ENCODE measurements at places on chromosomes 3 and 15.

GRCh38 chr15:48049736-48050135, 71.1 kb upstream of the SLC24A5 start:
- peak; percentile 24 for DNase-seq

- DNase-seq, result peak; percentile 20
Observed at GRCh38 chr3:167166594-167167253, 213.4 kb downstream of the ZBBX start.

- DNase-seq, result no peak
Observed at GRCh38 chr15:79736435-79737000, 160.3 kb downstream of the MTHFS start.

DNA sequence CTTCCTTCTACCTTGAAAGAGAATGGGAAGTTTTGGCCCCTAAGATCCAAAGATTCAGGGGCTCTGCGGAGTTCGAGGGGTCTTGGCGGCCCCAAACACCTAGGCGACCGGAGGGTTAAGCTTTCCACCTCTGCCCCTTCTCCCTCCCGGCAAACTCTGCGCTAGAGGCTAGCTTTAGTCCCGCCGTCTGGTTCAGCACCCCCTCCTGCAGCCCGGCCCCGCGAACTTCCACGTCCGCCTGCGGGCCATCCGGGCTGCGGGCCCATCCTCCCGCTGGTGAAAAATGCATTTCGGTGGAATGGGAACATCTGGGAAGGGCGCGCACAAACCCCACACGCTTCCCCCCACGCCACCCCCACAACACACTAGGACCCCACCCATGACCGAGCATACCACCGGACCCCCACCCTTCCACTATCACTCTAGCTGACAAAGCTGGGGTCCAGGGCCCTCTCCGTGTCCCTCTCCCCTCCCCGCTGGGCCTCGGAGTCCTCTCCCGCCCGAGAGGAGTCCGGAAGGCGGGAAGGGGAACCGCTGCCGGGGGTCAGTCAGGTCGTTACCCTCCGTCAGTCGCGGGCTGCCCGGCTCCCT, 1.0 kb downstream of the SHOX2 start:
- DNase-seq, result no peak

DNA sequence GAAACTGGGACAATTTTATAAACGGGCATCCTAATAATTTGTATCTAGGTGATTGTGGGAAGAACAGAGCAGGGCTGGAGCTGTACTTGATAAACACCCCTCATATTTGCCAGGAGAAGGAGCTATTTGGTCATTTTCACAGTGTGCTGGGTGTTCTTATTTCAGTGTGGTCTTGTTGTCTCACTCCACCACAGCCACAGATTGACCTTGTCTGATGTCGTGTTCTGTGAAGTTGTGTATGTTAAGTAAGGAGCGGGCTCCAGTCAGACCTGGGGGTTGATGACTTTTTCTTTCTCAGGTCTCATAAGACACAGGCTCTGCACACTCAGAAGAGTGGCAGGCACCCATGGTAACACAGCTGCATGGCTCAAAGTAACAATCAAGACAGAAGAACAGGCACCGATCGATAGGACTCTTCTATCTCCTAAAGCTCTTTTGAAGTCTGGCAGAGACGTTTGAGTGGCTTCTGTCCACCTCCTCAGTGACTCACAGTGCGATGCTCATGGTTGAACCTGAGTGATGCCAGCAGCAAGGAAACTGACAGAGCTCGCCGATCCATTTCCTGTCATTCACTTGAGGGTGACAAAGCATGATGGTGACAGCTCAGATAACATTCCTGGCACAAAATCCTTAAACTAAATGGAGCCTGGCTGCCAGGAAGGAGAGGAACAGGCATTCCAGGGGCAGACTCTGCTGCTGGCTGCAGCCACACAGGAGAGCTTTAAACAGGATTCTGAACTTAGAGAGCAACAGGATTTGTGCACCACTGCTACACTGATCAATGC, 20.8 kb downstream of the DPH3 start:
- no peak for DNase-seq

DNA sequence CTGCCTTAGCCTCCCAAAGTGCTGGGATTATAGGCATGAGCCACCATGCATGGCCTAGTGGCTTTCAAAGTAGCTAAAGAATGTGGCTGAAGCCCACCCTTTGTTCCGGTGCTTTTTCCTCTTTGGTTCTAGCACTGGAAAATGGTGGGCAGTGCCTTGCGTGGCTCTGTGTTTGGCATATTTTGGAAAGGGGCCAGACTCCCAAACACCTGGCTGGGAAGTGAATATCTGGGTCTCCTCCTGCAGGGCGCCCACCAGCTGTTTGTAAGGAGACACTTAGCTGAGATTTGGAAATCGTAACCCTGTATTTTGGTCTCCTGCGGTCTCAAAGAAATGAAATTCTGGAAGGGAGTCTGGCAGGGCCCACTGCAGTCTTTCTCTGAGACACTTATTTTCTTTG, 336.4 kb downstream of the IL20RB start:
- DNase-seq, result no peak

GRCh38 chr3:155664925-155665695, 79.8 kb downstream of the PLCH1 start:
- peak; percentile 97 for DNase-seq

GRCh38 chr3:23263796-23264195, 60.7 kb downstream of the UBE2E2 start:
- DNase-seq, result no peak

- DNase-seq, result no peak
Observed at GRCh38 chr3:7209098-7209497, 348.2 kb downstream of the GRM7 start.

- DNase-seq, result no peak
Observed at GRCh38 chr3:107847791-107848190, 243.0 kb downstream of the CD47 start.

GRCh38 chr3:184360070-184360928, 1.1 kb downstream of the CLCN2 start:
- no peak for DNase-seq

DNA sequence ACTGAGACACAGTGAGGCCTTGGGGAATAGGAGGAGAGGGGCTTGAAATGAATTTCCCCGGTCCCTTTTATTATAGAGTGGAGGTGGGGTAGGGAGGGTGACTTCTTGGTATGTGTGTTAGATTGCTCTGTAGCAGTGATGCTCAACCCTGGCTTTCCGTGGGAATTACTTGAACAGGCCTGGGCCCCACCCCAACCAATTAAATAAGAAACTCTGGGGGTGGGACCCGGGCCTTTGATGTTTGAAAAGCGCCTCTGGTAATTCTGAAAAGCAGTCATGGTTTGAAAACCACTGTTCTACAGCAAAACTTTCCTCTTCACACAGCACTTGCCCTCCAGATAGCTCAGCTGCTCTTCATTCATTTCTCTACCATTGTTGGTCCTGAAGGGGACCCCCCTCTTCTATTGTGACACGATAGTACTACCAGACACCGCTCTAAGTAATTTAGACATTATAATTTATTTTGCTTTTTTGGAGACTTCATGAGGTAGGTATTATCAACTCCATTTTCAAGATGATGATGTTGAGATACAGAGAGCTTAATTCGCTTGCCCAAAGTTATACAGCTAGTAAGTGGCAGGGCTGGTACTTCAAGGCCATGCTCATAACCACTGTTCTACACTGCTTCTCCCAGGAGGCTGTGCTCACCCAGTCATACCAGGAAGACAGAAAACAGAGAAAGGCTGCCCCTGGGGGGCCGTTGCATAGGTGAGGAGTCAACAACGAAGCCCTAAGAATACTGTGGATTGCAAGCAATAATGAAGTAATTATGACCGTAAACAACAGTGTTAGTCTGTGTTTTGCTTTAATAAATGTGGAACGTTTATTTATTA, 176.2 kb downstream of the PEX5L start:
- DNase-seq, result no peak
